ENCODE measurements at places on chromosomes 1 and 21.

- DNase-seq: no peak
These were observed 3.6 kb downstream of the AK4 start for GRCh38 chr1:65151641-65152040.

DNA sequence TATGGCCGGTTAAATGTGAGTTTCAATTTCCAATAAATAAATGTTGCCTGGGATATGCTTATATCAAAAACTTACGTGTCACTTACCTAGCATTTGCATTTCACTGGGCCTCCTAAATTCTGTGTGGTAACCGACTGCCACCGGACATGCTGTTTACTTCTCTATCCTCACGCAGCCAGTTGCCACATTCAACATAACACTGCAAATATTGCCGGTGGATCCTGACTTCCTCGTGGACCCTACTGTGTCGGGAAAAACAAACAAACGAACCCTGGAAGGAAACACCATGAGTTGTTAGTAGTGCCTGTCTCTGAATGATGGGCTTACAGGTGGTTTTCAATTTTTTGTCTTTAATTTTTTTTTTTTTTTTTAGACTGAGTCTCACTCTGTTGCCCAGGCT, 54.1 kb downstream of the RIPK4 start:
- no peak for DNase-seq

- no peak for DNase-seq
These were observed 167.9 kb upstream of the ZC3H12A start for GRCh38 chr1:37306461-37306860.

GRCh38 chr1:150551784-150552127, 2.5 kb downstream of the ADAMTSL4 start:
- no peak for DNase-seq

- DNase-seq: no peak
These were observed 24.4 kb downstream of the SPSB1 start for GRCh38 chr1:9317072-9317471.

GRCh38 chr1:61463220-61463619, 261.7 kb downstream of the TM2D1 start:
- no peak for DNase-seq

DNA sequence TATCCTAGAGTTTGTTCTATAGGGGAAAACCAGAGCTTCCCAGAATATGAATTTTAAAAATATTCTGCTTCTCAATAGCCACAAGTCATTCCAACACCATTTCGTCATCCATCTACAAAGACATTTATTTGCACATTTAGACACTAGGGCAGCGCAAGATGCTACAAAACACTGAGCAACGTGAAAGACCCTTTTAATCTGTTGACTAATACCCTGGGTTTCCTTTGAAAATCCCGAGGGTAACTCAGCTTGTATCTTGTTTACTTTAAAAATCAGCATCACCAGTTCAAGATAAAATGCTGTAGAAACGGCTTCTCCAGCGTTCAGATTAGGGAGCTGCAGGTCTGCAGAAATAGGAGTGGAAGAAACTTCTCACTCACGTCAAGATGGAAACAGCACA, 13.5 kb downstream of the PDPN start:
- no peak for DNase-seq

DNA sequence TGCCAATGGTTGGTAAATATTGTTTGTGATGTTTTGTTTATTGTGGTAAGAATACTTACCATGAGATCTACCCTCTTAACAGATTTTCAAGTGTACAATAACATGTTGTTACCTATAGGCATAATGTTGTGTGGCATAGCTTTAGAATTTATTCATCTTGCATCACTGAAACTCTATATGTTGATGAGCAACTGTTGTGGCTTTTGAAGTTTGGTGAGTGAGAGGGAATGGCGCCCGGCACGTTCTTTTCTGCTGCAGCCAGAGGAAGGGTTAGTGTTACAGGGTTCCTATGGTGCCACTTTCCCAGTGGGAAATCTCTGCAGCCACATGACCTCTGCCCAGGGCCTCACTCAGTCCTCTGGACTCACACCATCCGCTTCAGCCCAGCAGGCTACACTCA, 342.5 kb upstream of the ADGRL2 start:
- DNase-seq: no peak

DNA sequence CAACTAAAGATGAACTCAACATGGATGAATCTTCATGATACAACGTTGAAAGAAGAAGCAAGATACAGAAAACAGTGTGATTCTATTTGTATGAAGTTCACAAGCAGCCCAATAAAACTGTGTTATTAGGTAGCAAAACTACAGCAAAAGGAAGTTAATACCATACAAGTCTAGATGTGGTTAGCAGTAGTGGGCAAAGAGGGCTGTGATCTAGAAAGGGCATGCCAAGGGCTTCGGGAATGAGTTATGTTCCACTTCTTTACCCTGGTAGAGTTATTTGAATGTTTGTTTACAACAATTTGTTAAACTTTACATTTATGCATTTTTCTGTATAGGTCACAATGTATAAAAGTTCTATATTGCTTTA, 9.2 kb downstream of the TNFRSF9 start:
- no peak for DNase-seq

DNA sequence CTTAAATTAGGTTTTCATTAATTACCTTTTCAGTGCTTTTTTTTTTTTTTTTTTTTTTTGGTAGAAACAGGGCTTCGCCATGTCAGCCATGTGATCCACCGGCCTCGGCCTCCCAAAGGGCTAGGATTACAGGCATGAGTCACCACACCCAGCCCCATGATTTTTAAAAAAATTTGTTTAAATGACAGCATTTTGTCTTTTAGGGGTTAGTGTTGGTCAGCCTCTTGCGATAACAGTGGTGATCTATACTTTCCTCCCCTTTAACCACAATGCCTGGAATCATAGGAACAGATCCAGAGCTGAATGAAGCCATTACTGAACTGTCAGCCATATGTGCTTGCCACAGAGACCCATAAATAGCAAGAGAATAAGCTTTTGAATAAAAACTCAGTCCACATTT, 73.9 kb downstream of the CACHD1 start:
- no peak for DNase-seq

GRCh38 chr1:175338387-175339135, 146.0 kb upstream of the KIAA0040 start:
- DNase-seq: peak; percentile 51

DNA sequence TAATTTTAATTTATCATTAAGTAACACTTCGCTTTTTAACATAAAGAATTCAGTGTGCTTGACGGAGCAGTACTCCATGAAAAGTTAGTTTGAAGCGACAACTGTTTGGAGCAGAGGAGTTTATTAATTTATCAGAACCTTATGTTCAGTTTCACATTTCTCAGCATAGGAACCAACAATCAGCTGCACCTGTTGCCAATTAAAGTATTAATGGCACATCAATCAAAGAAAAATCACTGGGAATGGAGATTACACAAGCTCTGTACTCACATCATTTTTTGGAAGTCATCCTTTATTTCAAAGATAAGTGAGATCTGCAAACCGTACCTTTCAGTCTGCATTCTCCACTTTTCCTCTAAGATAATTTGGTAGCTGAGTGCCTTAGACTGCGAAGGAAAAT, 344.6 kb downstream of the LMO4 start:
- DNase-seq: no peak

- DNase-seq: no peak
These were observed 492.0 kb upstream of the VAMP3 start for GRCh38 chr1:7278827-7279765.

- no peak for DNase-seq
These were observed 18.9 kb upstream of the RNF223 start for GRCh38 chr1:1092894-1093609.

GRCh38 chr1:66723985-66724384, 28.3 kb upstream of the DYNLT5 start:
- no peak for DNase-seq

GRCh38 chr1:241701483-241702295, 49.6 kb downstream of the WDR64 start:
- DNase-seq: no peak

GRCh38 chr1:68906431-68906830, 409.5 kb upstream of the DEPDC1 start:
- no peak for DNase-seq

DNA sequence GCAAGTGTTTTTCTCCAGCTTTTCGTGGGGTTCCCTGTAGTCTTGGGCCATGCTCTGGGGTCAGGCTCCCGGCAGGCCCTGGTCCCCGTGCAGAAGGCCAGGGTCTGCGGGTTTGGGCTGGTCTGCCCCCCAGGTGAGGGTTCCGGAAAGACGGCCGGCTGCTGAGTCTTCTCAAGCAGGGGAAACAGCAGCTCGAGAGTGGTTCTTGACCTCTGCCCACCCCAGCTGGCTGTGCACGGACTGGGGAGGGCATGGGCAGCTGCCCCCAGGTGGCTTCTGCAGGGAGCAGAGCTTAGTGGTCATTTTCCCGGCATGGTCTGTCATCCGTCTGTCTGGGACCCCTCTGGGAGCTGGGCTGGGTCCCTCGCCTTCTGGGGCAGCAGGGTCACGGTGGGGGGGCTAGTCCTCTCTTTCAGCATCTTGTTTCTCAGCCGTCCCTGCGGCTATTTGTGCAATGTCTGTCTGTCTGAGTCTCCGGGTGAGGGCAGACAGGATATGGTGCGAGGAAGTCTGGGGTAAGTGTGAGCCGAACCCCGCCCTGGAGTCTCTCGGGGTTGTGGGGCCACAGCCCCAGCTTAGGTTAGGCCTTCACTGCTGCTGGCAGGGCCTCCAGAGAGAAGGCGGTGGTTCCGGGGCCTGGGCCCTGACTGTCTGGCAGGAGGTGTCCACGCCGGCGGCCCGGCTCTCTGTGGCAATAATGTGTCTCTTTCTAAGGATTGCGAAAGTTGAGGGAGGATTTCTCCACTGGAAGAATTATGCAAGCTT, 6.1 kb downstream of the SKI start:
- DNase-seq: no peak

DNA sequence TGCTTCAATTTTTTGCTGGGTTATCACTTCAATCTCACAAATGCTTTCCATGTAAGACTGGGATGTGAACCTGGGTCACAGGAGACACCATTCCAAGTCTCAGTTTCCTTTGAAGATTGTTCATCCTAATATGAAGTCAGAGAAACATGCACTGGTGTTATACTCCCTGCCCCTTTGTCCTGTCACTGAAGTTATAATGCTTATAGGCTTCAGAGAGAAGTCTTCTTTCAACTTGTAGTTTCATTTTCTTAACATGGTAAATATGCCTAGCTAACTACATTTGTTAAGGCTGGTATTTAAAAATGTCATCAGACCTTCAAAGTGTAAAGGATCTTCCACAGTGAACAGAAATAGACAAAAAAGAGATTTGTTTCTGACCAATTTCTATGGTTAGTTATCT, 1195.9 kb downstream of the MRPL39 start:
- DNase-seq: no peak

- no peak for DNase-seq
These were observed 90.3 kb upstream of the PAXBP1 start for GRCh38 chr21:32861866-32862265.

DNA sequence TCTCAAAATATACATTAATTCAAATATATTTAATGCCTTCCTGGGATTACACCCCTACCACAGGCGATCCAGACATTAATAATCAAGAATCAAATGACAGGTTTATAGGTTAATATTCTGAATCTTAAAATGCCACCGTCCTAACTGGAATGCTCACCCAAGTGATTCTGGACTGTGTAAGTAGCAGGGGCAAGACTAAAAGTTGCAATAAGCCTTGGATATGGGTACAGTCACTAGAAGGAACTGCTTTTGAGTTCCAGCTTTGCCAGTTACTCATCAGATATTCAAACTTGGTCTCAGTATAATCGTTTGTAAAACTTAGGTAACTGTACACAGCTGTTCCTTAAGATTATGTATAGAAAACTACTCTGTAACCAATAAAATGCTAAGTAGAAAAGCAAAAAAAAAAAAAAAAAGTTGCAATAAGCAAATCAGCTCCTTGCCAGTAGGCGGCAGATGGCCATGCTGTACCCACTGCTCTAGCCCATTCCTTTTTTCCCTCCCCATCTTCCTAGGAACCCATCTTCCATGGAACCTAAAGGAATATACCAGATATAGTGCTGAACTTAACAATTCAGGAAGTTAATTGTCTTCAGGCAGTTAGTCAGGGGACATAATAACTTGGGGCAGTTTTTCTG, 10.5 kb downstream of the RO60 start:
- DNase-seq: no peak

DNA sequence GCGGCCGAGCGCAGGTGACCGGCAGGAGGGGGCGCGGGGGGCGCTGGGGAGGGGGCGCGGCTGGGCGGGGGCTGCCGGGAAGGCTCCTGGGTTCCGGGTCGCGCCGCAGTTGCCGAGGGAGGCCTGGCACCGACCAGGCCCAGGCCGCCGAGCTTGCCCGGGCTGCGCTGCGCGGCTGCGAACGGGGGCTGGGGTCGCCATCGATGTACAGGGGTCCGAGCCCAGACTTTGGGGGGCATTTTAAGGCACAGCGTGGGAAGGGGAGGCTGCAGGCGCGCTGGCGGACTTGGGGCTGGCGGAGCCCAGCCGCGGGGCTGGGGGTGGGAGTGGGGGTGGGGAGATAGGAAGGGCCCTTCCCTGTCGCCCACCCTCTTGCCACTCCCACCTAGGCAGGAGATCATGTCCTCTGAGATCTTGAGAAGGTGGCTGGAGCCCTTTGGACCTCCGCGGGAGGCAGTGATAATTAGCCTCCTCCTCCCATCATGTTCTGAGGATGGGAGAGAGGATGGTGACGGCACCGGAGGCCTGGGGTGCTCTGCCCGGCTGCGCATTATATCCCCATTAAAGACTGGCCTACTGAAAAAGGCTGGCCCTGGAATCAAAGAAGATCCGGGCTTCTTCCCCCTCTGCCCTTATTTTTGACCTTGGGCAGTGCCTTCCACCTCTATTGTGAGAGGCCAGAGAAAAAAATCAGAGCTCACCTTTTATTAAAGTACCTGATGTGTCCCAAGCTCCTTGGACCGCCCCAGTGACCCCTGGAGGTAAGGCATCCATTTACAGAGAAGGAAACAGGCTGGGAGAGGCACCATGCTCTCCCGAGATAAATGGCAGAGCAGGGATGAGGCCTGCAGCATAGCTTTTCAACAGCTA, 497 bp downstream of the FBXO44 start:
- no peak for DNase-seq

GRCh38 chr1:27644369-27645070, 9.5 kb upstream of the FGR start:
- no peak for DNase-seq

- DNase-seq: no peak
These were observed 56.4 kb downstream of the IVNS1ABP start for GRCh38 chr1:185260611-185261010.

GRCh38 chr1:47190509-47190855, 646 bp upstream of the PDZK1IP1 start:
- no peak for DNase-seq

DNA sequence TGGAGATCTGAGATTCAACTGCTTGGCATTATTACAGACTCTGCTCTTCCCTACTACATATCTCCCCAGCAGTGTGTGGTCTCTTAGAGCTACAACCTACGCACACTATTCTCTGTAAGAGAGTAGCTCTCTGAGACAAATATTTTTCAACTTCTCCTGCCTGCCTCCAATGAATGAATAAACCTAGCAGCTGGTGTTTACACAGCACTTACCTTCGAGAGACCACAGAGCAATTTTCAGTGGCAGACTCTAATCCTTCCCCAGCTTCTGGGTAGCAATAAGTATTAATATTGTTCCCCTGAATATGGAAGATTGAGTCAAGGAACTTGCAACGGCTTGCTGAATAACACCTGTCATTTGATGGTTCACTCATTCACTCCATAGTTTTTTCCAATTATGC, 350.9 kb upstream of the SPAG17 start:
- DNase-seq: no peak

GRCh38 chr1:1260843-1261560, 12.7 kb downstream of the UBE2J2 start:
- DNase-seq: no peak

GRCh38 chr1:61604261-61604660, 120.7 kb downstream of the TM2D1 start:
- DNase-seq: no peak

Measured in activated T-cell treated with anti-CD3 and anti-CD28 coated beads for 4 hours (primary cell).